Activated T-cell treated with anti-CD3 and anti-CD28 coated beads, Interleukin-2, amount 50 U/mL, for 72 hours (primary cell): ENCODE measurements at places on chromosomes 2 and 18.

DNA sequence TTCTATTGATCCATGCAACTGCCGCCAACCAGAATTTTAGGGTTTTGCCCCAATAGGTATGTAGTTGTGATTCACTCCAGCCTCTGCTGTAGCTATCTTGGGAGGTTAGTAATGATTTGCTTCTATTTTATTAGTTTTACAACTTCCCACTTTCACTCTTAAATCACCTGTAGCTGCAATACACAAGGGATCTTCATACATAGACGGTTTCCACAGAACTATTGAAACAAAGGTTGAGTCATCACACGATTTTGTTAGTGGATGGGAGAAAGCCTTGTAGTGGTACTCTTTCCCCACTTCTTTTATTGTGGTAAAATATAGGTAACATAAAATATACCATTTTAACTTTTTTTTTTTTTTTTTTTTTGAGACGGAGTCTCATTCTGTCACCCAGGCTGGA, 104.2 kb upstream of the SPRED2 start:
- DNase-seq: no peak

- no peak for DNase-seq
Measured at GRCh38 chr2:162330881-162331280, 12.4 kb upstream of the IFIH1 start.

DNA sequence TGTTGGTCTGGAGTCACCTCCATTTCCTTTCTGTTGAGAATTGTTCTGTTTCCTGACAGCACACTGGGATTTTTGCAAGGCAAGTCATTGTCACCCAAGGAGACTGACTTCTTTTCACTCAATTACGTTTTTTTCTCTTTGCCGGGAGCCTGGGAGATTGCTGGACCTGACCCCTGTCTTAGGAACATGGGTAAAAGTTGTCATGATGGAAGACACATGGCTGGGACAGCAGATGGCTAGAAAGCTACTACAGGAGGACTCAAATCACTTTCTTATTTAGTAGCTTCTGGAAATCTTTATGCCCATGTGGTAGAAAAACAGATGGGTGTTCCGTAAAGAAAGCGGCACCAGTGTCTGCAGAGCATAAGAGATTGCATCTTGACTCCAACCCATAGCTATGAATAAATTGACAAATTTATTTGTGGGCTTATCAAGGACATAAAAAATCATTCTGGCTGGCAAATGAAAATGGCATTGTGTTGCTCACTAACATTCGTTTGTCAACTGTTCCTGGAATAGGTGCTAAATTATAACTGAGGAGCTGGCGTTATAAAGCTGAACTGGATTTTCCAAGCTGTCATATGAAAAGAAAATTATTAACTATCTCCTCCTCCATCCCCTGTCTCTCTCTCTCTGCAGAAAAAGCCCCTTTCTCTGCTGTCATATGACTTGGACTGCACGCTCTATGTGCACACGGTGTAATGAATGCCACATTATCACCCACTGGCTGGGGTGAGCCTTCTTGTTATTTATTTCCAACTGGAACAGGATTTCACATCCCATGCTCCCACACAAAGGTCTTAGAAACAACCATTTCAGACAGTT, 159.8 kb downstream of the SH3RF3 start:
- no peak for DNase-seq

GRCh38 chr2:96205888-96206287, 2.7 kb downstream of the STARD7 start:
- no peak for DNase-seq

GRCh38 chr2:100238471-100238870, 83.8 kb downstream of the LONRF2 start:
- DNase-seq: no peak

DNA sequence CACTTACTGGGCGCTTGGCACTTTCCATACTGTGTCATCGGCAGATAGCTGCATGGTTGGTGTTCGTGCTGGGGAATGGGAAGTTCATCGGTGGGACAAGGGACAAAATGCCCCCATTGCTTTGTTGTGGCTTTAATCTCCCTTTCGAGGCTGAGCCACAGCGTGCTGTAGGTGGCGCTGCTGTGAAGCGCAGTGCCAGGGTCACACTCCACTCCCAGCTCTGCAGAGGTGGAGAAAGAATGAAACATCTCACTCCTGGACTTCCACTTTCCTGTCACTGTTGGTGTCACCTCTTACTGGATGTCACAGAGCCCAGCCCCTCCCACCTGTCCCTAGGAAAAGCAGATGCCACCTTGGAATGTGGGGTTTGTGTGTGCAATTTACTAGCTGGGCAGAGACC, 8.7 kb downstream of the TYMS start:
- no peak for DNase-seq

DNA sequence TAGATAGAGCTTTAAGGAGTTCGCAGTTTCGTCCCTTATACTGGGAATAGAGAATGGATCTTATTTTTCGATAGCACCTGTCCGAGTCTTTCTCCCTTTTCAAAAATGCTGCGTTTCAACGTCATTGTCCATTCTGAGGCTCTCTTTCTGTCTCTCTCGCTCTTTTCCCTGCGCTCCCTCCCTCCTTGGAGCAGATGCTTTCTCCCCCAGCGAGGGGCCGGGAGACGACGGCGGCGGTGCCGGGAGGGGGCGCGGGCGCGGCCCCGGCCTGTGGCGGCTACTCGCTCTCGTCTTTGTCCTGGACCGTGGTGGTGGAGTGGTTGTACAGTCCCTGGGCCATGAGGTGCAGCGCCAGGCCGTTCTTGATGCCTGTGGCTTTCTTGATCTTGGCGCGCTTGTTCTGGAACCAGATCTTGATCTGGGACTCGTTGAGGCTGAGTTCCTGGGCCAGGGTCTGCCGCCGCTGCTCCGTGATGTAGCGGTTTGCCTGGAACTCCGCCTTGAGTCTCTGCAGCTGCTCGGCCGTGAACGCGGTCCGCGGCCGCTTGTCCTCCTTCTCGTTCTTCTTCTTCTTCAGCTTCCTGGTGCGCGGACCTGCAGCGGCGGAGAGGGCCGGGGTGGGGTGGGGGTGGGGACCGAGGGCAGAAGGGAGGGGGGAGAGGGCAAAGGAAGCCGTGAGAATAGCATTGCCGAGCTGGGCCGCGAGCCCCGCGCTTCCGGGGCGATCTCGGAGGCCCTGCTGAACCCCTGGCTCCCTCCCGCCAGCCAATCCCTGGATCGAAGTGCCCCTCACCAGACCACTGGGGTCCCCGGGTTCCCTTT, 4.6 kb downstream of the EN1 start:
- no peak for DNase-seq

- peak; percentile 6 for DNase-seq
Measured at GRCh38 chr2:168596881-168597655, 141.0 kb downstream of the CERS6 start.

GRCh38 chr2:238790126-238790832, 57.6 kb upstream of the TWIST2 start:
- no peak for DNase-seq

- no peak for DNase-seq
Measured at GRCh38 chr2:44524347-44524926, 162.7 kb downstream of the CAMKMT start.

- peak; percentile 69 for DNase-seq
Measured at GRCh38 chr2:157261199-157261782, 3.8 kb downstream of the GALNT5 start.

- DNase-seq: no peak
Measured at GRCh38 chr18:54772056-54772455, 56.2 kb upstream of the RAB27B start.

GRCh38 chr2:6671913-6672312, 193.8 kb downstream of the CMPK2 start:
- no peak for DNase-seq

DNA sequence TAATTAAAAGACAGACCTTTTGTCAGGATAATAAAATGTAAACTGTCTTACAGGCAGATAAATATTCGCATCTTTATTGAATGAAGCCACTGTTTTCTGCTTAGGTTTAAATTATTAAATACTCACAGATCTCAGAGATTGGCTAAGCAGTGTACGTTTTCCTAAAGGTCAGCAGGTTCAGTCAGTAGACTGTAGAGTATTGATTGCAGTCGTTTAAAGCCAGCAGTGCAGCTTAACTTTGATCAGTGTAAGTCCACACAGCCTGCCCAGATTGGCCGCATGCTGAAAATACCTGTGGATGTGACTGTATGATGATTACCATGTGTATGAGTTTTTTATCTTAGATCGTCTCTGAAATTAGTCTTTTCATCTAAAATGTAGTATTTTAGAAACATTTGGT, 42.3 kb downstream of the ATP9B start:
- DNase-seq: no peak

- DNase-seq: no peak
Measured at GRCh38 chr2:182101263-182101662, 115.6 kb downstream of the PPP1R1C start.

- no peak for DNase-seq
Measured at GRCh38 chr2:96764253-96764637, 3.5 kb downstream of the CNNM4 start.

GRCh38 chr18:2908946-2909335, 62.1 kb downstream of the EMILIN2 start:
- no peak for DNase-seq

DNA sequence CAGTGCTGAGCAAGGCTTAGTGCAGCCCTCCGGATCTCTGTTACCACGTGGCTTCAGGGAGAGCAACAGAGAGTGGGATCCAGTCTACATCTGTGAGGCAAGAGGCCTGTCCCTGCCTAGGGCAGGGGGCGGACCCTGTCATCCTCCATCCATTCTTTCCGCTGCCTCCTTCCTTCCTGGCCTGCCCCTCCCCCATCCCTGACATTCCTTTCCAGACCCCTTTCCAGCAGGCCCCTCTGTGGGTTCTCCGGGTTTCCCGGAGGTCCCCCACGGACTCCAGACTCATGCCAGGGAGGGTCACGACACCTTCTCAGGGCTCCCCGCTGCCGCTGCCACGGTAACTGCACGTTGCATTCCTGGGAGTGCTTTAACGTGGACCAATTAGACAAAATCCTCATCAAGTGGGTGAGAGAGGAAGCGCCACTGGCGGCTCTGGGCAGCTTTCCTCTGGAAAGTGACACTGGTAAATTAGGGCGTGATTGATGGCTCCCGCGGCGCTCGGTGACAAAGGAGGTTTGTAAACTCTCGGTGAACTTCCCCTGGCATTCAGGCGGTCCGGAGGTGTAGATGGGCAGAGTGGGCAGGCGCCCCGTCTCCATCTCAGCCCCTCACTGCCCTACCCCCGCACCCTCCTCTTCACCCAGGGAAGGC, 11.4 kb downstream of the ATOH8 start:
- no peak for DNase-seq

DNA sequence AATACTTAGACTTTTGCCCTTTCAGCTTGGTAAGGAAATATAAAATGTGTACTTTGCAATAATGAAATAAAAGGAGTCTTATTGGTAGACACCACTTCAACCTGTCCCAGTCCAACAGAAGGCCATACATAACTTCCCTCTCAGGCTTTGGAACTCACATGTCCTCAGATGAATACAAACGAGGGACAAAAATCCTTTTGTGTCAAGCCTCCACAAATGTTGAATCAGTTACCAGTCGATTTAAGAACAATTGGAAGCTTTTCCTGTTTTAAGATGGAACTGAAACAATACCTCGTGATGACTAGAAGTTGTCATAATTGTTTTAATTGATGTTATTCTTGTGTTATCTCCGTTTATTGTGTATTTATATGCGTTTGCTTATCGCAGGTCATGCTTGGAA, 385.1 kb upstream of the POU3F3 start:
- no peak for DNase-seq

DNA sequence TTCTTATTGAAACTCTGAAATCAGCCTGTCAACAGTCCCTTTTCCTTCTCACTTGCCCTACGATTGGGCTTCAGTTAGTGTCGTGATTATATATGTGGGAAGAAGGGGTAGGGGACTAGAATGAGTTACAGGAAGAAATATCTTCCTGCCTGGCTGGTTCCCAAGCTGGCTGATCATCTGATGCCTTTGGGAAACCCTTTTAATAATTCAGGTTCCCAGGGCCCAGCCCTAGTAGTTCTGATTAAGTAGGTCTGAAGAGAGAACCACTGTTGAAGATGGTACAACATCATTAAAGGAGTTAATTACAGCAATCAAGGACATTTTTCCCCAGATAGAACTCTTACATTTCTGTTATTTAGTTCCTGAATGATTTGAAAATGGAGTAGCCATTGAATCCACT, 110.1 kb upstream of the EML6 start:
- DNase-seq: no peak

- peak; percentile 42 for DNase-seq
Measured at GRCh38 chr2:96815326-96816126, 542 bp upstream of the CNNM3 start.

DNA sequence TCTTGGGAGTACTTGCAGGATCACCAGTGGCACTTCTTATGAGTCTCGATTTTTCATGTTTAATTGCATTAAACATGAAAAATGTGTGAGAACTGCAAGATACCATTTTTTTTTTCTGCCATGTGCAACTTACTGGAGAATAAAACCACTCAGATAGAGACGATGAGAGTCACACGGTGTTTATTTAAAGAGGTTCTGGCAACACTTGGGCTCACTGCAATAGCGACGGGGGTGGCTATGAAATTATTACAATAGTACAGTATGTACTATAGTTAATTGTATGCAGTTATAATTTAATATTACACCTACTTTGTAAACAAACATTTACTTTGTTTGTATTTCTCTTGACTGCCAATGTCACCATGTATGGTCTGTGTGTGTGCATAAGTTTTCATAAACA, 479.8 kb downstream of the NUP35 start:
- no peak for DNase-seq
